ENCODE measurements at places on chromosomes 2 and 18.

DNA sequence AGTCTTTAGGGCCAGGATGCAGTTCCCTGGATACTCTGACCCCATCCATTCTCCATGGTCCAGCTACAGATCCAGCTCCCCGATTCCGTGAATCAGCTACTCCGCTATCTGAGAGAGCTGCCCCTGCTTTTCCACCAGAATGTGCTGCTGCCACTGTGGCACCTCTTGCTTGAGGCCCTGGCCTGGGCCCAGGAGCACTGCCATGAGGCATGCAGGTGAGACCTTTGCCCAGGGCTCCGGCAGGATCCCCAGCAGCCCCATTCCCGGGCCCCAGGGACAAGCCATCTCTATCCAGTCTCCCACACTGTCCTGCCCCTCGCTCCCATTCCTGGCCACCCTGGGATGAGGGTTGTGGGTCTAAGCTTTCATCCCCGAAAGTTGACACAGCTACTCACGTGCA lies 7.5 kb downstream of the TMEM214 start:
- no peak for DNase-seq

GRCh38 chr18:45540125-45540524 lies 75.2 kb upstream of the SLC14A2 start:
- DNase-seq: no peak

DNA sequence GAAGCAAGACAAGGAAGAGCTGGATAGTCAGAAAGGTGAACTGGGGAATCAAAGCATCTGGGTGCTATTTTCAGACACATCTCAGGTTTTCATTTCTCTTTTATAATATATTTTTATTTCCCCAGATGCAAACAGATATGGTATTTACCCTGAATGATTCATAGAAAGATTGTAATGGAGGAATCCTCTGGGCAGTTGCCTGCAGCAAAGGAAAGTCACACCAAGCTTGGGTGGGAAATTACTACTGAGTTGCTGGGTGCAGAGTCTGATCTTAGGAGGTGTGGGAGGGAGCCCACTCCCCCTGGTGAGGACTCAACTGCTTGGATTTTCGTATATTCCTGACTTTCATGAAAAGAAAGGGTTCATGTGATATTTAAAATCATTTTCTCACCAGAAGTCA lies 2.1 kb downstream of the EFR3B start:
- DNase-seq: no peak

GRCh38 chr2:134677856-134678756 lies 40.7 kb downstream of the TMEM163 start:
- no peak for DNase-seq

- no peak for DNase-seq
Measured at GRCh38 chr2:162972383-162972782, 133.8 kb upstream of the KCNH7 start.

DNA sequence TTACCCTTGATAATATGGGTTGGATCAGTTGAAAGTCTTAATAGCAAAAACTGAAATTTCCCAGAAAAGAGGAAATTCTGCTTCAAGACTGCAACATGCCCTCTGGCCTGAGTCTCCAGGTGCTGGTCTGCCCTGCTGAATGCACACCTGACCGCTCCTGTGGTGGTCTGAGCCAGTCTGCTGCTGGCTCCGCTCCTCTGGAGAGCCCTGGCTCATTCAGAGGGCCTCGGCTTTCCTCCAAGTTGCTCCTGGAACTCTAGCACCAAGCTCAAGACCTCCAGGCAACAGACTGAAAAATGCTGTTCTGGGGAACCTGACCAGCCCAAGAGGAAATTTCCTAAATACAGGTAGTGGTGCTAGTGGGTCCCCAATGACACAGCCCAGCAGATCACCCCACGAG lies 64.8 kb downstream of the DIPK1C start:
- no peak for DNase-seq

Data from RWPE2 (cell line).